ENCODE measurements at places on chromosomes 13 and 19.
A peak's percentile ranks its signal among the peaks of the same experiment; 100 is the strongest.

GRCh38 chr19:9727644-9728043 is 40.9 kb downstream of the ZNF846 start:
- DNase-seq = no peak

DNA sequence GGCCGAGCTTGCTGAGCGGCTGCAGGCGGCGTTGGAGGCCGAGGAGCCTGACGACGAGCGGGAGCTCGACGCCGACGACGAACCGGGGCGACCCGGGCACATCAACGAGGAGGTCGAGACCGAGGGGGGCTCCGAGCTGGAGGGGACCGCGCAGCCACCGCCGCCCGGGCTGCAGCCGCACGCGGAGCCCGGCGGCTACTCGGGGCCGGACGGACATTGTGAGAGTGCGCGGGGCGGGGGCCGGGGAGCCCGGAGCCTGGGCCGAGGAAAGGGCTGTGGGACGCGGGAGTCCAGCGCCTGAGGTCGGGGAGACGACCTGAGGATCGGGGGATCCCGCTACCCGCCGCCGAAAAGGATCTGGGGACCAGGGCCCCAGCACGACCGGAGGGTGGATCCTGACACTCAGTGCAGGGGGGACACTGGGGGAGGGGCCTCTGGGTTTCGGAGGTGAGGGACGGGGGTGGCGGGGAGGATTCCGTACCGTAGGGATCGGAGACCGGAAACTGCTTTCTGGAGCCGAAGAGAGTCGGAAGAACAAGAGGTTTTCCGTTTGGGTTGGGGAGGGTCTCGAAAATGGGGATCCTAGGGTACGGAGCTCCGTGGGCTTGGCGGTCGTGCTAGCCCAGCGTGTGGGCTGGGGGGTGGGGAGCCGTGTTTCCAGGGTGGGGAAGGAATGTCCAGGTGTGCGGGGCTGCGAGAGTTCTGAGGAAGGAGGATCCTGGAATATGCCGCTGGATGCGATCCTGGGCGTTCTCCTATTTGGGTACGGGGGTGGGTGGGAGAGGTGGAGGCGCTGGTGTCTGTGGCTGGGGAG is 616 bp downstream of the HNRNPUL1 start:
- peak; percentile 8 for DNase-seq

GRCh38 chr13:74190999-74191398 is 56.8 kb upstream of the KLF12 start:
- no peak for DNase-seq

DNA sequence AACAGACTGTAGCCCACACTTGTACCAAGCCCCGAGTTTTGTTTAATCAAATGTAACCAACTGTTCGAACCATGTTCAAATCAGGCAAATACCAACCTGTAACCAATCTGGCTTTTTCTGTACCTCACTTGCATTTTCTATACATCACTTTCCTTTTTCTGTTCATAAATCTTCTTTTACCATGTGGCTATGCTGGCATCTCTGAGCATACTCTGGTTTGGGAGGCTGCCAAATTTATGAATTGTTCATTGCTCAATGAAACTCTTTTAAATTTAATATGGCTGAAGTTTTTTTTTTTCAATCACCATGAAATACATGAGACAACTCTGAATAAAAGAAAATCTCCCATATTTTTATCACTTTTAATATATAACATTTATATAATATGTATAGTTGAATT is 256.1 kb downstream of the SLITRK6 start:
- DNase-seq = no peak

DNA sequence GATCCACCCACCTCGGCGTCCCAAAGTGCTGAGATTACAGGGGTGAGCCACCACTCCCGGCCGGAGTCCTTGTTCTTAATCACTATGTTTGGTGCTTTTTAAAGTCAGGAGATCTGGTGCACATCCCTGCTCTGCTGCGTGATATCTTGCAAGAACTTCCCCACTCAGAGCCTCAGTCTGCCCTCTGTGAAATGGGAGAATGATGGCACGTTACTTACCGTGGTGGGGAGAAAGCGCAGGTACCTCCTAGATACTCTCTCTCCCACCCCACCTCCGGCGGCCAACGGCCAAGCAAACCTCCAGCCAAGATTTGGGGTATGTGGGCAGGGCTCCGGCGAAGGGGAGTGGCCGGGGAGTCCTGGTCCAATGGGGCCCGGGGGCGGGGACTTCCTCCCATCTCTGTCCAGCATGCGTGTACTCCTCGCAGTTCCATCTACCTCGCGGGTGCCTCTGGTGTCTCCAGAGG is at the start of gene RYR1:
Gene RYR1 (plus strand): TSS at position 424 of the 466 bp plus-strand sequence. CDS start 139 bp downstream, outside the sequence.
- no peak for DNase-seq

All from astrocyte (in vitro differentiated cells and primary cell).